ENCODE measurements at places on chromosomes 11 and 22. TPM values are rescaled to one million over a fixed set of nuclear protein-coding genes. Genes with fewer than 3 reads are reported as not detected.
A peak's percentile ranks its signal among the peaks of the same experiment; 100 is the strongest.

GRCh38 chr11:70695086-70695960, 297.0 kb downstream of the CTTN start:
- no peak for DNase-seq

GRCh38 chr22:44389181-44389580, 76.4 kb upstream of the SHISAL1 start:
- no peak for DNase-seq

GRCh38 chr11:34516247-34517040, 2.9 kb upstream of the ELF5 start:
- no peak for DNase-seq

DNA sequence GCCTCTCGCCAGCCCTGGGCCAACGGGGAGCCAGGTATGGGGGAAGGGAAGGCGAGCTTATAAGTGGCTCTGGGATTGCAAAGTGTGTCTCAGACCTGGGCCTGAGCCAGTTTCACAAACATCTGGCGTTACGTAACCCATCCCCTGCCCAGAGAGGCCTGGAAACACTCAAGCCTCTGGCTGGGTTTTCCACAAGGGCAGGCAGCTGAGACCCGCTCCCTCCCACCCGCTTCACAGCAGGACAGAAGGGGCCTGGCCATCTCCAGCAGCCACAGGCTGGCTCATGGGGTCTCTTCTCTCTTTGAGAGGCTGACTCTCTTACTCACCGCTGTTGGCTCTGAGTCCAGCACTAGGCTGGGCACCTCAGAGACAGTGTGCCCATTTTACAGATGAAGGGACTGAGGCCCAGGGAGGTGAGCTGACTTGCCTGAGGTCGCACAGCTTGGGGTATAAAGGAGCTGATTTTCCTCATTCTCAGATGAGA, 44.5 kb downstream of the TRIOBP start:
- no peak for DNase-seq

DNA sequence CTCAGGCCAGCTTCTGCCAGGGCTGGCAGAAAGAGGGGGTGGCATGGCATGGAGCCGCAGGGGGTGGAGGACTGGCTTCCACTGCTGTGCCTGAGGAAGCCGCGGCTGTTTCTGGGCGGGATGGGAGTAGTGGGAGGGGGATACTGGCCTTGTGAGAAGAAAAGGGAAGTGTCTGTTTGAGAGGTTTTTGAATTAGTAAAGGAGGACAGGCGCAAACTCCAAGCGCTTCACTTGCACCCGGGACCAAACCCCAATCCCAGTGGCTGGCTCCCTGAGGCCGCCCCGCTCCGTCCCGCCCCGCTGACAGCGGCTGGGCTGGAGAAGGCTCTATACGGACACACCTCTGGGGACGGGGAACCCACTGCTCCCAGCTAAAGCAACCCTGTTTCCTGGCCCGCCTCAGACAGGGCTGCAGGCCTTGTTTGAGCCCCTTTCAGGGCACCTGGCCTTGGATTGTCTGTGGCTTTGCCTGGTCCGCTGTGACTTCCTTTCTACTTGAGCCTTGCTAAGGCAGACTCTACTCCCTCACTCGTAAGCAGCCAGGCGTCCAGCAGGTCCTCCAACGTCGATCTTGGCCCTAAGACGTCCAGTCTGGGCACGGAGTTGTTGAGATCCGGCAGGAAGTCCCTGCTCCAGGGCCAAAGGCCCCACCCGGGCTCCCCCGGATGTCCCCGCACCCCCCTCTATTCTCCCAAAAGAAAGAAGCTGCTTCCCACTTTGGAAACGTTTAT, 2.2 kb downstream of the APOA1 start:
- peak; percentile 64 for DNase-seq

DNA sequence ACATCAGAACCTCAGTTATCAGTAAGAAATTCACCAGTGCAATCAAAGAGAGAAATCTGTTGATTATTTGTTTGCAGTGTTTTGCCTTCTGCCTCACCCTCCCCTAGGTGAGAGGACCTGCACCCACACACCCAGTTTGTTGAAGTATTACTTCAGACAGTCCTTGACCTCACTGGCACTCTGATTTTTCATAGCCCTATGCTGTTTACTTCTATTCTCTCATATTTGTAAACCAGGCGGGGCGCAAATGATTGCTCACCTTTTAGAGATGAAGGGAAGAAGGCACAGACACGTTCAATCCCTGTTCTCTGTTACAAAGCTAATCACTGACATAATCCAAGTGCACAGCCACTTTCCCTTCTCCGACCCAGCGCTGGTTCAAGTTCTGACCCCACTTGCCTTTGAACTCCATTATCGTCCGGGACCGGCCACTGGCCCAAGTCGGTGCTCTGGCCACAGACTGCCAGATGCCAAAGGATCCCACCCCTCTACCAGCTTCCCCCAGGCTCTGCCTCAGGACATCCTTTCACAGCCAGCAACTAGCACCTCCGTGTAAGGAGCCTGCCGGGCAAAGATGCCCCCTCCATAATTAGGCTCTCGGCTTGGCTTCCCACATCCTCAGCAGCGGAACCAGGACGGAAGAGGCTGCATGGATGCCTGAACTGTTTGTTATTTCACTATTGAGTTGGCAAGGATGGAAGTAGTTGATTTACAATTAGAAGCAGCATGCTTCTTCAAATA, 1.7 kb downstream of the ETS1 start:
- no peak for DNase-seq

GRCh38 chr11:57785072-57785471, 23.5 kb downstream of the CTNND1 start:
- DNase-seq: no peak

- DNase-seq: no peak
Observed at GRCh38 chr22:44782363-44782963, 30.1 kb downstream of the ARHGAP8 start.

Gene BIK
- 0.81 TPM for total RNA-seq

Gene DENND6B
- 9.2 TPM for total RNA-seq

Gene RASL10A
- 3.8 TPM for total RNA-seq

Gene CUL5
- total RNA-seq: 29.4 TPM

Gene GAS2L1
- 9.7 TPM for total RNA-seq

Gene CYTH4
- 65.7 TPM for total RNA-seq

Gene DCPS
- total RNA-seq: 18.9 TPM

Gene FIBIN
- not detected for total RNA-seq

Gene OR9G1
- under 0.01 TPM for total RNA-seq

Gene PHF21B
- under 0.01 TPM for total RNA-seq

All from hematopoietic multipotent progenitor cell (in vitro differentiated cells).